G401 (cell line): ENCODE measurements at places on chromosomes 4 and X. TPM values are rescaled to one million over a fixed set of nuclear protein-coding genes. Genes with fewer than 3 reads are reported as not detected.

SEC31A gene
- total RNA-seq = 81.4 and 122 TPM in 2 replicates

DNA sequence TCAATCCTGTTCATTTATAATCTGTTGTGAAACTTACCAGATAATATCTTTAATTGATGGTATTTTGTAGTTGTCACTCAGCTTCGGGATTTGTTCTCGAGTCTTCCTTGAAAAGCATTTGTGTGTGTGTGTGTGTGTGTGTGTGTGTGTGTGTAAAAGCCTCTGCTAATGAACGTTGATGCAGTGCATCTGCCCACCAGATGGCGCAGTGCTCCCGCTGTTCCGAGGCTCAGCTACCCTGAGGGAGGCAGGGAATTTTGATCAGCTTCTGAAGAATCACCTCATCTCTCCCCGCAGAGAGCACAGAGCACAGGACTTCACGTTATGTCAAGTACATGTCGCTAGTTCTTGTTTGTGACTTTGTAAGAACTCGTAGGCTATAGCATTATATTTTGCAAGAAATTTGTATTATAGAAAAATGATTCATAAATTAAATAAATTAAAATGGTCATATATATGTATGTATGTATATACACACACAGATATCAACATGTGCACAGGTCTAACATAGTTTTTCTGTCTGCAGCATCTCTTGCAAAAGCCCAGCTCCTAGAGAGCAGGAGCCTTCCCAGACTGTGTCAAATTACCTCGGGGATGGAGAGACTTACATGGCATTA lies 316.7 kb upstream of the IGFBP7 start:
- peak; percentile 30 for DNase-seq

DNA sequence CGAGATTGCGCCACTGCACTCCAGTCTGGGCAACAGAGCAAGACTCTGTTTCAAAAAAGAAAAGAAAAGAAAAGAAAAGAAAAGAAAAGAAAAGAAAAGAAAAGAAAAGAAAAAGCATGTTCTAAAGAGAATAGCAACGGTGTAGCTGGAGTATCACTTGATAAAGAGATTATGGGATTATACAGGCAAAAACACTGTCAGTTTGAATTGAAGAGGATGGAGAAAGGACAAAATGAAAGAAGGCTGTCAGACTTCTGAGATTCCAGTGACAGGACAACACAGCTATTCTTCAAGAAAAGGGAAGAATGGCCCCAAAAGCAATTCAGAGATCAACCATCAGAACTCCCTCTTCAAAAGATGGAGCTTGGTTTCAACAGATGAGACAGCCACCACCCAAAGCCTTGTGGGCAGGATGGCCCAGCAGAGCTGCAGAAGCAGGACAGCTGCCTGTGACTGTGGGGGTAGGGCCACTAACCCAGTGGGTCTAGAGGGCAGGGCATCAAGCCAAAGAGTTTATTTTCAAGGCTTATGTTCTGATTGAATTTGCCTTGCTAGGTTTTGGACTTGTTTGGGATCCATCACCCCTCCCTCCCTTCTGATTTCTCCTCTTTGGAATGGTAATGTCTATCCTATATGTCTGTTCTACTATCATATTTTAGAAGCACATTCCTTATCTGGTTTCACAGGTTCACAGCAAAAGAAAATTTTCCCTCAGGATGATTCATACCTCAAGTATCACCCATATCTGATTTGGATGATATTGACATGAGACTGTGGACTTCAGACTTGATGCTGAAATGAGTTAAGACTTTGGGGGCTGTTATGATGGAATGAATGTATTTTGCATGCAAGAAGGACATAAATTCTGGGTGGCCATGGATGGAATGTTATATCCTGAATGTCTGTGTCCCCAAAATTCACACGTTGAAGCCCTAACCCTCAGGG lies 17.5 kb downstream of the RFC1 start:
- no peak for DNase-seq

- DNase-seq = no peak
Measured at GRCh38 chr4:61024610-61025009, 175.5 kb upstream of the ADGRL3 start.

GRCh38 chr4:183838987-183839712 lies 66.0 kb upstream of the STOX2 start:
- DNase-seq = no peak
